Cardiac fibroblast (primary cell): ENCODE measurements at places on chromosomes 16 and 17.
A peak's percentile ranks its signal among the peaks of the same experiment; 100 is the strongest.

- peak; percentile 36 for DNase-seq
Observed at GRCh38 chr17:49910094-49910857, 58.7 kb upstream of the DLX4 start.

DNA sequence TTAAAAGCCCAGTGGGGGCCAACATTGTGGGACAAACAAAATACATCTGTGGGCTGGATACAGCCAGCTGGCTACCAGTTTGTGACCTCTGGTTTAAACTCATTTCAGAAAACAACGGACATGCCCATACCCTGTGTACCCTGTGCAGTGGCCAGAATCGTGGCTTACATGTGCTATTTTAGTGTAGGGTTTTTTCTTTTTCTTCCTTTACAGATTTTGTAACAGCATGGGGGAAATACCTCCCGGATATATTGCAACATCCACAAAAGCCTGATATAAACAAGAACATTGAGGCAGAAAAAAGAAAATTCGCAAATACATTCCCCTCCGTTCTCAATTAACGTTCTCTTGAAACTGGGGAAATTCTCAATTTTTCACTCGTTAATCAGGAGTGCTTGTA lies 7.3 kb downstream of the HS3ST4 start:
- no peak for DNase-seq

- peak; percentile 33 for DNase-seq
Observed at GRCh38 chr17:11950771-11951519, 46.3 kb downstream of the ZNF18 start.

- DNase-seq, result no peak
Observed at GRCh38 chr17:29177871-29178749, 2.1 kb downstream of the MYO18A start.

DNA sequence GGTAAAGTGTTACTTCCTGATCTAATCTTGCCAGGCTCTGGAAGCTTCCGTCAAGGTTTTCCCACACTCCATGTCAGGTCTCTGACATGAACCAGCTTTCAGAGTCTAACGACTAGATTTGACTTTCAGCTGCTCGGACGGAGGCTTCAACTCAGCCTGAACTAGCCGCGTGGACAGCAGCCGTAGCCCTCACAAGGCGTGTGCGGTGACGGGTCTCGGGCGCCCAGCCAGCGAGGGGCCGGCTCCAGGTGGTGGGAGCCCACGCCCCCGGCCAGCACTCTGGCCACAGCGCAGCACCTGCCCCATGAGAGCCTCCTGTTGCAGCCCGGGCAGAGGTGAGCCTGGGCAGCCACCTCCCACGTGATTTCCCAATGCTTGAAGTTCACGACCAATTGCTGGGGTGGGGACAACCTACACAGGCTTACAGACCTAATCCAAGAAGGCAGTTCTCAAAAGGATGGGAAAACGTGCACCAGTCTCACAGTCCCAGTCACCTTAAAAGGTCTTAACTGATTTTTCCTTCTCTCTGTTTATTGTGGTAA lies 45.5 kb downstream of the TBC1D16 start:
- DNase-seq, result no peak

DNA sequence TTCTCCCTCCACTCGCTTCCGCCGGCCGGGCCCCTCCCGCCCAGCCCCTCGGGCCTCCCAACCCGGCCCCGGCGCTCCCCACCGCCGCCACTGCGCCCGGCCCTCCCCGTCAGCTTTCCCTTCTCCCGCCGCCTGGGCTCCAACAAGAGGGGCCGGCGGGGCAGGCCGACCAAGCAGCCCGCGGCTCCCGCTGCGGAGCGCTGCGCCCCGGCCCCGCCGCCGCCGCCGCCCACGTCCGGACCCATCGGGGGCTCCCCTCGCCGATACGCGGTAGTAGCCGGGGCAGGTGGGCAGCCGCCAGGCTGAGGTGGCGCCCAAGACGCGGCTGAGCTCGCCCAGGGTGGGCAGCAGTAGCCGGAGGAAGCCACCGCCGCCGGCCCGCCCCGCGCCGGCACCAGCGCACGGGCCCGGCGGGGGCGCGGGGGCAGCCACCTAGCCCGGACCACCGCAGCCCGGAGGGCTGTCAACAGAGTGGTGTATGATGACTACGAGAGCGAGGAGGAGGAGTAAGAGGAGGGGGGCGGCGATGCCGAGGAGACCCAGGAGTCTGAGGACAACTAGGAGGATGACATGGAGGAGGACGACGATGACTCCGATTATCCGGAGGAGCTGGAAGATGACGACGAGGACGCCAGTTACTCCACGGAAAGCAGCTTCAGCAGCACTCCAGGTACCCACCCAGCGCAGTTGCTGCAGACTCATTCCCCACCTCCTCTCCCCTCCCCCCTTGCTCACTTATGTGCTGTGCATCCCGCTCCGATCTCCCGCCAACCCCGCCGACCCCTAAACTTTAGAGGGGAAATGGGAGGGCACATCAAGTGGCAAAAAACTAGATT lies 498 bp downstream of the LRRC37B start:
- DNase-seq, result peak; percentile 33

GRCh38 chr16:46972429-46973206 lies 856 bp downstream of the DNAJA2 start:
- peak; percentile 35 for DNase-seq

- no peak for DNase-seq
Observed at GRCh38 chr16:49179714-49180330, 101.8 kb downstream of the CBLN1 start.

DNA sequence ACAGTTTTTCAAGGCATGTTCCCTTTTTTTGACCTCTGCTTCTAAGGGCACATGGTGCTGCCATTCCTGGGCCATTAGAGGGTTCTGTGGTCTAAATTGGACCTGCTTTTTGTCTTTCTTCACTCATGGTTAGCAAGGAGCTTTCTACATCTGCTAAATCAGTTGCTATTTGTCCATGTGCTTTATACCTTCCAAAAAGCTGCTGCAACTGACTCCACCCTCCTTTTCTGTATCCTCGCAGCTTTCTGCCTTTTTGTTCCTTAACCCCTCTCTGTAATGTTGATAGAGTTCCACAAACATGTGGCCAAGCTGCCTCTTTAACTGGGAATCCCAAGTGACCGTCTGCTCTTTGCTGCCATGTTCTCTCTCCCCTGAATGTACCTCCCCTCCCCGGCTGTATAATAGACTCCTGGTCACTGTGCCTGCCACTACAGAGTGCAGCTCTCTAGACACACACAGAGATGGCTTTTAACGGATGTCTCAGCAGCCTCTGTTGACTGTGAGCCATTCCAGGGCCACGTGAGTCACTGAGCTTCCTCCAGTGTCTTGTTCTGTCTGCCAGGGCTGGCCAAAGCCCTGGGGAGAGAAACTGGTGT lies 57.4 kb upstream of the TEKT3 start:
- peak; percentile 30 for DNase-seq

- peak; percentile 72 for DNase-seq
Observed at GRCh38 chr17:80362428-80363119, 52.4 kb upstream of the ENDOV start.

DNA sequence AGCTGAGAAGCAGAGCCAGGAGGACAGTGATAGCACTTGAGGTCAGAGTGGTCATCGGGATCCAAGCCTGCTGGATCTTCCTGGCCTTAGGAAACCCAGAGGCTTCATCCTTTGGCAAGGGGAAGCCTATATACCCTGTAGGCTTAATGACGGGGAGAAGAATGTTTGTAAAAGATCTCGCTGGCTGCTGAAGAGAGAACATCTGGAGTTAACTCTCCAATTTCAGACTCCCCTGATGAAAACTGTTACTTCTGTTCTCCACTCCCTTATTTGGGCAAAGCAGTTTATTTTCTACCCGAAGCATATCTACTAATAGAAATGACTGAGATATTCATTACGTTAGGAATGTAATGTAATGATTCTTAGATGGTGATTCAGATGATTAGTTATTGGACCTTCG lies 487.0 kb downstream of the CDH13 start:
- DNase-seq, result no peak

DNA sequence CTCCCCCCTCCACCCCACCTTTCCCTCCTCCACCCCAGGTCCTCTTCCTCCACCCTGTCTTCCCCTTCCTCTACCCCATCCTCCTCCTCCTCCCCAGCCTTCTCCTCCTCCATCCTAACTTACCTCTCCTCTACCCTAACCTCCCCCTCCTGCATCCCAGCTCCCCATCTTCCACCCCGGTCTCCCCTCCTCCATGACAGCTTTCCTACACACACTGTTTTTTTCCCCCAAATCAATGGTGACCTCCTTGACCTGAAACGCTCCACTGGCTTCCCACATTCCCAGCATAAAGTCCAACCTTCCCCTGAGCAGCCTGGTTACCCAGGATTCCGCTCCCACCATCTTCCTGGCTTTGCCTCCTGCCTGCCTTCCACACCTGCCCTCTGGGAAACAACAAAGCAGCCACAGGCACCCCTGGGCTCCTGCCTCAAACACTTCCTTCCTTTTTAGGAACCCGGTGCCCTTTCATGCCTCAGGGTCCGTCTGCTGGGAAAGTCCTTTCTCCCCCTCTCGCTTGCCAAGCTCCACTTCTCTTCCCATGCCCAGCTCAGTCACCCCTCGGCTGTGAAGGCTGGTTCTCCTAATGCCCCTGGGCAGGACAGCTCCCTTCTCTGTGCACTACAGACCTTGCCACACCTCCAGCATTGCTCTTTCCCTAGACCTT lies 2.1 kb downstream of the RGS9 start:
- DNase-seq, result no peak

GRCh38 chr16:81995651-81996050 lies 15.6 kb downstream of the SDR42E1 start:
- DNase-seq, result no peak

DNA sequence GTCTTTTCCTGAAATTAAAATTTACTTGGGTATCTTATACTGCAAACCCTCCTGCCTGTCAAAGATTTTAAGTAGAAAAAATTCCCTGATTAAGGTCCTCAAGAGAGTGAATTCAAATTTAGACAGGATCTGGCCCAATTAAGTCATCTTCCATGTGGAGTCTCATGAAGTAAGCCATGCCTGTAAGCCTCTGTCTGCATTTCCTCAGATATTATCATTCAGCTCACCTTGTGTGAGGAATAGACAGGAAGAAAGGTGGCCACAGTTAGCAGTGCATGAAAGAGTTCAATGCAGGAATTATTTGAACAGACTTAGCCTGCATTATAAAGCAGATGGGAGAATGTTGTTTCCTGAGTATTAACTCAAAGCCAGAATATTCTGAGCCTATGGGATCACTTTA lies 174.7 kb downstream of the HS3ST3A1 start:
- DNase-seq, result no peak

GRCh38 chr17:66602659-66603384 lies 232.1 kb upstream of the CACNG5 start:
- peak; percentile 80 for DNase-seq

- DNase-seq, result no peak
Observed at GRCh38 chr16:86082418-86083030, 183.6 kb downstream of the IRF8 start.

DNA sequence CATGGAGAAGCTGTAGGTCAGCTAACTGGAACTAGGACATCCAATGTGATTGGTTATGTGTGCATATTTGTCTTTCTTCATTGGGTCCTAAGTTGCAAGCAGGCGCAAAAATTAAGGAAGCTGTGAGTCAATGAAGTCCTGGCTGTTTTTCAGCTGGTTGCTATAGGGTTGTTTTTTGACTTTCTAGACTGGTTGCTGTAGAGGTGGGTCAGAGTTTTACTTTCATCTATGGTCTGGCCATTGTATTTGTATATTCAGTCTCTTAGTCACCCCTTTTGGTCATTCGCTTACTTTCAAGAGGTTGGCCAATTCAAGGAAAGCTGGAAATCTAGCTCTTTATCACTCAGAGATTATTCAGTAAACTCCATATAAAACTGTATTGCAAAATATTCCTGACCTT lies 62.0 kb upstream of the AMZ2 start:
- DNase-seq, result no peak

DNA sequence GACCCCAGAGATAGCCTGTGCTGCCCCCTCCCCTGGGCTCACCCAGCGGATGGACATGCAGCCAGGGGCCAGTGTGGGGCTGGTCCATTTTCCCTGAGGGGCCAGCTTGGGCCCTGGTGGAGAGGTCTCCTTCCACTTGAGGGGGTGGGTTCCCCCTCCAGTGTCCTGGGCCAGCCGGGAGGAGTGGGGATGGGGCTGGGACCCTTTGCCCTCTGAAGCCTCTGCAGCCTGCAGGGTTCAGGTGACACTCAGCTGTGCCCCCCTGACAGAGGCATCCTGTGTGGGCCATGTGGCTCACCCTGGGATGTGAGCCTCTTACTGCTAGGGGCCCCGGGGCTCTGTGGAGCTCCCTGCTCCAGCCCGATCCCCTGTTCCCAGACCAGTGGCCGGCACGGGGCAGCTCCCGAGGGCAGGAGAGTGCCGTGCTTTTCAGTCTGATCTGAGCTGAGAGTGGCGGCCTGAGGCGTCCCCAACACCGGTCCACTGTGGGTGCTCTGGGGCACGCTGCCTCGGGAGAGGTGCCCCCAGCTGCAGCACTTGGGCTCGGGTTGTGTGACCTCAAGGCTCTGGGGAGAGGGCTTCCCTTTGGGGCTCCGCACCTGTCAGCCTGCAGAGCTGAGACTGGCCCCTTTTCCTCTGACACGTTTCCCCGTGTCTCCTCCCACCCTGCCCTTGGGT lies 439 bp upstream of the GNG13 start:
- no peak for DNase-seq

DNA sequence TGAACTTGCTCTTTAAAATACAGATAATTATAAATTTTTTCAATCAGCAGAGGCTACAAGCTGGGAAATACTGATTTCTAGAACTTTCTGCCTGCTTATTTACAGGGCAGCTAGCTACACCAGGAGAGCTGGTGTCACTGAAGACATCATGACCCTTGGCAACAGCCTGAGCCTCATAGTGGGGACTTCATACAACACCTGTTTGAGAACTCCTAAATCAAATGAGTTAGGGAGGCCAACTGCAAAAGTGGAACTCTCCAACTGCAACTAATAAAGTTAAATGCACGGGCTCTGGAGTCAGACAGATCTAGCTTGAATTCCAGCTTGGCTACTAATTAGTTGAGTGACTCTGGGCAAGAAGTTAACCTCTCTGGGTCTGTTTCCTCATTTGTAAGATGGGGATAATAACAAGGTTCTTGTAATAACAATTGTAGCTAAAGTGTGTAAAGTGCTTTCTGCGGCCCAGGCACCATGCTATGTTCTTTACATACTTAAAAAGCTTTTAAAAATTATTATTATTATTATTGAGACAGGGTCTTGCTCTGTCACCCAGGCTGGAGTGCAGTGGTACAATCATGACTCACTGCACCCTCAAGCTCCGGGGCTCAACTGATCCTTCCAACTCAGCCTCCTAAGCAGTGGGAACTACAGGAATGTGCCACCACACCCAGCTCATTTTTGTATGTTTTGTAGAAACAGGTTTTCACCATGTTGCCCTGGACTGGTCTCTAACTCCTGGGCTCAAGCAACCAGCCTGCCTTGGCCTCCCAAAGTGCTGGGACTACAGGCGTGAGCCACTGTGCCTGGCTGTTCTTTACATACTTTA lies 33.4 kb downstream of the VAC14 start:
- peak; percentile 23 for DNase-seq
